Fibroblast of villous mesenchyme (primary cell): ENCODE measurements at places on chromosomes 6 and 20. TPM values are rescaled to one million over a fixed set of nuclear protein-coding genes. Genes with fewer than 3 reads are reported as not detected.

- no peak for DNase-seq
Measured at GRCh38 chr20:61939691-61940360, 125.9 kb downstream of the TAF4 start.

GRCh38 chr20:61300709-61301108, 48.6 kb downstream of the CDH4 start:
- DNase-seq: no peak

DNA sequence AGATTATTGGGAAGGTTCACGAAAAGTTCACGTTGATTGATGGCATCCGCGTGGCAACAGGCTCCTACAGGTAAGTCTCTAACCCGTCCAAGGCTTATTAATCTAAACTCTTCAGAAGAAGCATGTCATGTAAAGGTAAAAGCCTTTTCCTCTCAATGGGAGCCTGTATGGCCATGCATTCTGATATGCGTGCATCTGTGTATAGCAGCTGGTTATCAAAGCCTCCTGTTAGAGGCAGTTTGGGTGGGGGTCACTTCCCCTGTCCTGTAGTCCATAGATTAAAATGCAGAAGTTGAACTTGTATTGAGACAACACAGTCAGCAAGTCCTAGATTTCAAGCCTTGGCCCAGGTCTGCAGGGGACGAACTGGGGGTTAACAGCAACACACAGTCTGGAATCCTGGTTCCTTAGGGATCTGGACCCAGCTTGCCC, 14.2 kb upstream of the DHX35 start:
- DNase-seq: no peak

DNA sequence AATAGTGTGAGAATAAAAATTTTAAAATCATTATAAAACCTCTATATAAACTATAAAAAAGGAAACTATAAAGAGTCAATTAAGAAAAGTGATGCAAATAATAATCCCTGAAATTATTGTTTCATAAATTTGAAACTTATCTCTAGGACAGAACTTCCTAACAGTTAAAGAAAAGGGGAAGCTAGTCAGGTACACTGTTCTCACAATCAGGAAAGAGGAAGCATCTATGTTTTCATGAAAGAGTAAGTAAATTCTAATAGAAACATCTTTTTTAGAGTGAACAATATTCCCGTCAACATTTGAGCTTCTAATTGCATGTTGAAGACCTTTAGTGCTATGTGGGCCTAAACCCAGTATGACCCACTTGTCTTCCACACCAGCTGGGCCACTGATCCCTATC, 1.2 kb upstream of the ADGRF1 start:
- no peak for DNase-seq

DNA sequence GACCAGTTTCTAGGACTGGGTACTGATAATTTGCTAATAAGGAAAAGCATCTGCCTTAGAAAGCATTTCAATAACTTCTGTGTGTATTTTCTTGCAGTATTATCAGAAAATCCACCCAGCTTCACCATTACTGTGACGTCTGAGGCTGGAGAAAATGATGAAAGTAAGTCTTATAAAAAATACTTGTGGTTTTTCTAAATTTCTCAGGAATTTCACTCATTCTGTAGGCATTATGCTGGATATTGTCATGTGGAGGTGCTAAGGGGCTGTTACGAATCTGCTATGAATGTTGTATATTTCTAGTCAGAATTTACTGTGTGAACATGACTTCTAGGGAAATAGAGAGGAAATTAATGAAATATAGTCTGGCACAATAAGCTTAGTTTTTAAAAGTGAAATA, 8.9 kb downstream of the RWDD1 start:
- peak; percentile 82 for DNase-seq

DNA sequence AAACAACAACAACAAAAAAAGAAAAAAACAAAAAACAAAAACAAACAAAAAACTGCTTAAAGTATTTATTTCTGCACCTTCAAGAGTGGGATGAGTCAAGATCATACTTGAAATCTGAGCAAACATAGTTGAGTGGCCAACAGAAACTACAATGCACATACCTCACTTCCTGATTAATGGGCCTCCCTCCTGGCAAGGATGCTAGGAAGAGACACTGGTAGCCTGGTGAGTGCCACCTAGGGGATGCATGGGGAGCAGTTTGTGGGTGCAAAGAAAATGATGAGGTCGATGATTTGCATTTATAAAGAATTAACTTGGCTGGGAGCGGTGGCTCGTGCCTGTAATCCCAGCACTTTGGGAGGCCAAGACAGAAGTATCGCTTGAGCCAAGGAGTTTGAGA, 808.1 kb downstream of the MAFB start:
- DNase-seq: no peak

DNA sequence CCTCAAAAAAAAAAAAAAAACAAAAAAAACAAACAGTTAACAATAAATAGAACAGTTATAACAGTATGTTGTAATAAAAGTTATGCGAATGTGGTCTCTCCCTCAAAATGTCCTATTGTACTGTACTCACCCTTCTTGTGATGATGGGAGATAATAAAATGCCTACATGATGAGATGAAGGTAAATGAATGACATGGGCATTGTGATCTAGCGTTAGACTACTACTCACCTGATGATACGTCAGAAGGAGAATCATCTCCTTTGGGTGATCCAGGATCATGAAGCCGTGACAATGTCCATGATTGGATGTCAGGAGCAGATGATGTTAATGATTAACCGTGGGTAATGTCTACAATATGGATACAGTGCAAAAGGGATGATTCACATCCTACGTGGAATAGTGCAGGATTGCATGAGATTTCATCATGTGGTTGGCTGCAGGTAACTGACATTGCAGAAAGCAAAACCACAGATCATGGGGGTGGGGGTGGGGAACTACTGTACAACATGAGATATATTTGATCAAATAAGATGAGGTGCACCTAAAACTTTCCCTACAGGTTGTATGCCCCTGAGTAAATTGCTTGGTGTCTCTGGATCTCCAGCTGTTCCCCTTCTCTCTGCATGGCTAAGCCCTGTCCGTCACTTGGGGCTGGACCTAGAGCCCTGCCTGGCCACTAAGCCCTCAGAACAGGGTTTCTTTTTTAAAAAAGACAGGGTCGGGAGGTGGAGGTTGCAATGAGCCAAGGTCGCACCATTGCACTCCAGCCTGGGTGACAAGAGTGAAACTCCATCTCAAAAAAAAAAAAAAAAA, 6.2 kb upstream of the RBCK1 start:
- peak; percentile 74 for DNase-seq

DNA sequence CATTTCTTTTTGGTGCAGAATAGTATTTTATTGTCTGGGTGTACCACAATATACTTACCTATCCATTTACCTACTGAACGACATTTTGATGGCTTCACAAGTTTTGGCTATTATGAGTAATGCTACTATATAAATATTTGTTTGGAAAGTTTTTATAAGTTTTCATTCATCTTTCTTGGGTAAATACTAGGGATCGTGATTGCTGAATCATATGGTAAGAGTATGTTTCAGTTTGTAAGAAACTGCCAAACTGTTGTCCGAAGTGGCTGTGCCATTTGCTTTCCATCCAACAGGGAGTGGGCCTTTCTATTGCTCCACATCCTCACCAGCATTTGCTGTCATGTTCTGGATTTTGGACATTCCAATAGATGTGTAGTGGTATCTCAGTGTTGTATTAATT, 104.2 kb downstream of the CDYL start:
- no peak for DNase-seq

- DNase-seq: no peak
Measured at GRCh38 chr6:41653691-41654090, 15.4 kb downstream of the MDFI start.

DNA sequence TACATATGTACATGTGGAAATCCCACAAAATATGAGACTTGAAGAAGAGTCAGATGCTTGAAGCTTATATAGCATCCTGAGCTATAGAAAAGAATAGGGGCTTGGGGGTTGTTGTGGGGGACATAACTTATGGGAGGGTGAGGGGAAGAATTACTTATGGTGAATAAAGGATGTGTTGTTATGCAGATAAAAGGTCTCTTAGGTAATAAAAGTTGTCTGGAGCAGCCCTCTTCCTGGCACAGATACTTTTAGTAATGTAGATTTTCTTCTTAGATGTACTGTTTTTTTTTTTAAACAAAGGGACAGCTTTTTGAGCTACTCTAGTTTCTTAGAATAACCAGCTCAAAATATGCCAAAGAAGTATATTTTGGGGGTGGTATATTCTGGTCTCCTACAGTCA, 35.9 kb downstream of the CHMP4B start:
- no peak for DNase-seq

GRCh38 chr6:105620878-105621277, 218.0 kb upstream of the PREP start:
- DNase-seq: no peak

DNA sequence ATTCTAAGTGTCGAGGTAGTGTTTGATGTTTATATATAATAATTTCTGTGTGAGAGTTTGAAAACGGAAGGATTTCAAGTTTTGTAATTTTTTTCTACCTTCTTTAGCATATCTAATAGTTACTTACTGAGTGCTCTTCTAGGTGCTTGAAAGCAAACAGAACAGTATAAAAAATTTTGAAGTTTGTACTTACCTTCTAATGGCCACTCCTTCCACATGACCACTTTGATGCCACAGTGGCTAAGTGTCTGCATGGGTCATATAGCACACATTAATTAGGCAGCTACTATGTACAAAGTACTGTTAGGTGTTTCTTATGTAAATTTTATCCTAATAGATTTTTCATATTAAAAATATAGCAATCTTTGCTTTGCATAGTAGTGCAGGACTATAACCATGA, 21.1 kb downstream of the RPRD1B start:
- no peak for DNase-seq

GRCh38 chr6:14422917-14423316, 305.3 kb downstream of the CD83 start:
- no peak for DNase-seq

DNA sequence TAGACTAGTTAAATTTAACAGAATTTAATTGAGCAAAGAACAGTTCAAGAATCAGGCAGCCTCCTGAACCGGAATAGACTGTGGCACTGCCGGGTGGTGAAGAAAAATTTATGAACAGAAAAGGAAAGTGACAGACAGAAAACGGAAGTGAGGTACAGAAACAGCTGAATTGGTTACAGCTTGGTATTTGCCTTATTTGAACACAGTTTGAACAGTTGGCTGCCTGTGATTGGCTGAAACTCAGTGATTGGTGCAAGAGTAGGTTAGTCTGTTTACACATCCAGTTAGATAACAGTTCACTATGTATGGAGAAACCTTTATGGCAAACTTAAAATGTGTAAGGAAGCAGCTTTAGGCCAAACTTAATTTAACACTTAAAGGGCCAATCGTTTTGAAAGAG, 116.0 kb upstream of the CITED2 start:
- peak; percentile 46 for DNase-seq

DNA sequence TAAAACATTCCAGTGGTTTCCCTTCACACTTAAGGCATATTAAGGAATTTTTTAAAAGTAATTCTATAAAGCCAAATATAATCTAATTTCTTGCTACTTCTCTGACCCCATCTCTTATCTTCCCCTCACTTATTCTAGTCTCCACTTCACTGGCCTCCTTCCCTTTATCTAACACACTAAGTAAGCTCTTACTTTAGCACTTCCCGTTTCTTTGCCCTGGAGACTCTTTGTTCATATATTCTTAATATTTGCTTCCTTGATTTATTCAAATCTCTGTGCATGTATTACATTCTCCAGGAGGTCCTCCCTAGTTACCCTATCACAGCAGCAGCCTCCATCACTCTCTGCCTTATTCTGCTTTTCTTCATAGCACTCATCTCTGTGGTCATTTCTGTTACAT, 20.3 kb downstream of the GTPBP2 start:
- no peak for DNase-seq

Gene L3MBTL1
- 7.4 and 7.8 TPM in 2 replicates for total RNA-seq

Gene GSTA2
- not detected in 2 replicates for total RNA-seq

Gene CENPW
- total RNA-seq: 11.3 and 12.5 TPM in 2 replicates

Gene SEMG1
- not detected in 2 replicates for total RNA-seq

Gene CENPQ
- total RNA-seq: 4.5 and 7.8 TPM in 2 replicates

Gene LIN28B
- 5.6 and 7.4 TPM in 2 replicates for total RNA-seq

Gene GGTLC1
- not detected in 2 replicates for total RNA-seq

Gene TRMT11
- 29.6 and 49.2 TPM in 2 replicates for total RNA-seq

Gene HLA-DQA1
- not detected in 2 replicates for total RNA-seq

Gene CHD6
- total RNA-seq: 32.5 and 33.2 TPM in 2 replicates
